ENCODE measurements at places on chromosomes 3 and 15.

DNA sequence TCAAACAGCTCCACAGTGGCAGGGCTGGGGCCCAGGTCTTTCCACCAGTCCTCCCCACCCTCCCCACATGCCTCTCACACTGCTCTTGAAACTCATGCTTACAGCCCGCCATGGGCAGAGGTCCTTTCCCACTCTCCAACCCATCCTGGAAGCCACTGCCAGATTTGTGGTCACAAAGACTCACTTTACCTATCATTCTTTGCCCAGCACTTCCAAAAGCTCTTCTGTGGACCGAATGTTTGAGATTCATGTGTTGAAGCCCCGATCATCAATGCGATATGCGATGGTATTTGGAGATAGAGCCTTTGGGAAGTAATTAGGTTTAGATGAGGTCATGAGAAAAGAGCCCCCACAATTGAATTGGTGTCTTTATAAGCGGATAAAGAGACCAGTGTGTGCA, 247.8 kb downstream of the VPS13C start:
- no peak for DNase-seq

DNA sequence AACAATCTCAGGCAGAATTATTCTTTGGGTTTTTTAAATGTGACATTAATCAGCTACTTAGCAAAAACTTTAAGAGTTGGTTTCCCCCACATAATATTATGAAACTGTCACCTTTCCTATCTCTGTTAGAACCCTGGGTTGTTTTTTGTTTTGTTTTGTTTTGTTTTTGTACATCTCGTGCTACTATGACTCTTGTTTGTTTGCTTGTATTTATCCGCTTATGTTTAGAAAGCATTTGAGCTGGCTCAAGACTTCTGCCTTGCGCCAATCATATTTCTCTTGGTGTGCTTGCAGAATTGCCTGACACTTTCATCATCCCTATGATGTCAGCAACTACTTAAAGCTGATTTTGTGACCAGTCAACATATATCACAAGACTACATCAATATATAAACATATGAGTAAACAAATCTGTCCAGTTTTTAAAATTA, 116.9 kb downstream of the DCLK3 start:
- no peak for DNase-seq

DNA sequence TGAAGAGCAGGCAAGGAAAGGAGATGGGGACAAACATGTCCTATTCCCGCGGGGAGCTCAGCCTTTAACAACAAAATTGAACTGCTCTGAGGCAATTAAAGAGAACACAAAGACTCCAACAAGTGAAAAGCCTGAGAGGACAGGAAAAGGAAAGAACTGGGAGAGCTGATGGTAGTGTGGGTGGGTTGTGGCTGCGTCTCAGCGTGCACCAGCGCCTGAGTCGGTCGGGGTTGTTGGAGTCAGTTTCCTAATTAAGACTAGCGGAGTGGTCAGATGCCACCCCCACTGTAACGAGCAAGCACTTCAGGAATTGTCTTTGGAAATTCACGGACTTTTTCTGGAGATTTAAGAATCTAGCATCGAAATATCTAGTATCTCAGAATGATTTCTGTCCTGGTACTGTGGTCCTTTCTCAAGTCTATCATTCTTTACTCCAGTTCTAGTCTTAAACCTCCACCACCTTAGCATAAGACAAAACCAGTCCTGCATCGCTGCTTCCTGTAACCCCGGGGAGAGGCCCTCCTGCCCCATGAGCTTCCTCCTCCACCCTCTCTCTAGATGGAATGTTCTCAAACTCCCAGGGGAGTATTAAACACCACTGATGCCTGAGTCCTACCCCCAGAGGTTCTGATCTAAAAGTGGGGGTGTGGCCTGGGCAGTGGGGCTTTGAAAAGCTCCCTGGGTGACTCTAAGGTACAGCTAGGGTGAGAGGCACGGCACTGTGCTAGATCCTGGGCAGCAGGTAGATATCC, 104.0 kb downstream of the CYP19A1 start:
- no peak for DNase-seq

GRCh38 chr3:60081381-60082095, 1031.7 kb upstream of the CFAP20DC start:
- no peak for DNase-seq

GRCh38 chr15:41934843-41935242, 37.5 kb downstream of the EHD4 start:
- DNase-seq: no peak

DNA sequence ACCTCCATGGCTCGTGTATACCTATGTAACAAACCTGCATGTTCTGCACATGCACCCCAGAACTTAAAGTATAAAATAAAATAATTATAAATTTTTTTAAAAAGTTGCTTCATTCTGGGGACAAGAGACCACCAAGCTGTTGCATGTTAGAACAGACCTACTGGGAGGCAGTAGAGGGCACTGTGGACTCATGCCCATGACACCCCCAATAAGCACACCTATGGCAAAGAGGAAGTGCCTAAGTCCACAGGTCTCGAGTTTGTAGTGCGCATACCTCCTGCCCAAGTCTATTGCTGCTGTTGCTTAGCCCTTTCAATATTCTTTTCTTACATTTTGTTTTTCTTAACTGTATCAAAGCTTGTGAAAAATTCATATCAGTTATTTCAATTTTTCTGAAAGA, 267.9 kb upstream of the THBS1 start:
- no peak for DNase-seq

- DNase-seq: no peak
Observed at GRCh38 chr15:63234451-63234870, 42.9 kb upstream of the APH1B start.

- no peak for DNase-seq
Observed at GRCh38 chr15:95277266-95277665, 1045.9 kb downstream of the MCTP2 start.

- DNase-seq: no peak
Observed at GRCh38 chr3:3817865-3818264, 18.6 kb downstream of the LRRN1 start.

DNA sequence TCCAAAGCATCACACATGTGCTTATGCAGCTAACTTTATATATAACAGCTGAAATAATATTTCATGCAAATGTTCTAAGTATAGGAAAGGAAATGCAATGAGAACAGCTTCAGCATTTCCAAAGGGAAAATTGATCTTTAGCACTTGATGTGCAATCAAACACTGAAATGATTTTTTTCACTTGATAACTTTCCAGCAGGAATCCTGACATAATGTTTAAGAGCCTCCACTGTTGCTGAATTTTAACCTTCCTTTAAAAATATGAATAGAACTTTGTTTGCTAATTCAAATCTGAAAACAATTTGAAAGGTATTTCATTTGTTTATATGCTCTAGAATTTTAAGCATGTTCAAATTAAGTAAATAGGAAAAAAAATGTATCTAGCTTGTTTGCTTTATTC, 96.9 kb upstream of the STRIT1 start:
- no peak for DNase-seq

- no peak for DNase-seq
Observed at GRCh38 chr3:174812172-174812862, 46.8 kb upstream of the NAALADL2 start.

- no peak for DNase-seq
Observed at GRCh38 chr3:79414806-79415205, 353.0 kb downstream of the ROBO1 start.

GRCh38 chr15:65869954-65870871, 922 bp downstream of the RAB11A start:
- DNase-seq: no peak

DNA sequence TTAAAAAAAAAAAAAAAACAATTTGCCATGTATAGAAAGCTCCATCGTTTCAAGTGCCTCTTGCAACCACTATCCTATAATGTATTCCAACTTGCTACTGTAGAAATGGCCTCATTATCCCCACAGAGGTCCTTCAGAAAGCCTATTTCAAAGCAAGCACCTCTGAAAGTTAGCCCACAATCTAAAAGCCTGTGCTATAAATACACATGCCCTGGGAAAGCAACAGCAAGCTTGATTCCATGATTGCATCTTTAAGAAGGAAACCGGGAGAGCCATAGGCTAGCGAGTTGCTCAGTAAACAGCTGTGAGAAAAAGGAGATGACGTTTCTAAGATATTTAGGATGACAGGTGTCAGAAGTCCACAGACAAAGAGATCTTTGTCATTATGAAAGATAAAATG, 28.3 kb downstream of the TAFA4 start:
- no peak for DNase-seq

GRCh38 chr3:58617338-58617761, 40.2 kb upstream of the FAM107A start:
- DNase-seq: no peak

- no peak for DNase-seq
Observed at GRCh38 chr3:29420106-29420505, 139.2 kb downstream of the RBMS3 start.

GRCh38 chr3:2948882-2949281, 161.3 kb downstream of the IL5RA start:
- no peak for DNase-seq

GRCh38 chr3:4780545-4780957, 198.7 kb upstream of the BHLHE40 start:
- DNase-seq: no peak

- DNase-seq: no peak
Observed at GRCh38 chr3:42804831-42805132, 492 bp upstream of the HIGD1A start.

- DNase-seq: no peak
Observed at GRCh38 chr3:81585937-81586336, 175.5 kb downstream of the GBE1 start.

DNA sequence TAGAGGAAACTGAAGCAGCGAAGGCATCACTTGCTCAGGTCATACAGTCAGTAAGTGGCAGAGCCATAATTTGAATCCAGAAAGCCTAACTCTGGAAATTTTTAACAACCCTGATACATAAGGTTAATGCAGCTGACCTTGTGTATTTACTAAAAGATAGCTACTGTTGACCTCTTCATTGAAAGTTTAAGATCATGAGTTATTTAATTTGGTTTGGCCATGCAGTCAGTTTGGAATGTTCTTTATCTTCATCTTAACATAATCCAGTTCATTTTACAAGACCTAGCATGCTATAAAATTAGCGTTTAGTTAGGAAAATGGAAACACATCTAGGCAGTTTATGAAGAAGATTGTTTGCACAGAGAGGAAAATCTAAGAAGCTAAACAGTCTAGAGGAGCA, 240.9 kb downstream of the RBMS3 start:
- no peak for DNase-seq

GRCh38 chr3:66738625-66739365, 238.0 kb upstream of the LRIG1 start:
- no peak for DNase-seq

- DNase-seq: no peak
Observed at GRCh38 chr3:114356525-114356924, 62.7 kb downstream of the TIGIT start.

DNA sequence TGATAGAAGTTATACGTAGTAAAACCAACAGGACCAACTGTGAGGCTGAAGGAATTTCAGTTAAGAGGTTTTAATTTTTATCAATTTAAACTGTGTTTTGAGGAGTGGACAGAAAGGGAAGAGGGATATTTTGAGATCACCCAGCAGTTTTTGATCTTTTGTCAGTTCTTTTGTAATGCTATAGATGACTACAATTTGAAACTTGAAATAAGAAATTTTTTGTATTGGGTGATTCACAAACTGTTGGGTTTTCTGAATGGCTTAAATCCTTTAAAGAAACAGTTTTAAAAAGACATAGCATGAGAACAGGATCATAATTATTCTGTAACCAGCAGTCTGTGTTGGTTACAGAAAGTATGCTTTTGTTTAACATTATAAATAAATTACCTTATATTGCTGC, 67.4 kb downstream of the TCF12 start:
- no peak for DNase-seq

GRCh38 chr3:152499791-152500385, 231.2 kb downstream of the MBNL1 start:
- no peak for DNase-seq

- no peak for DNase-seq
Observed at GRCh38 chr15:38300395-38300794, 47.8 kb downstream of the SPRED1 start.

DNA sequence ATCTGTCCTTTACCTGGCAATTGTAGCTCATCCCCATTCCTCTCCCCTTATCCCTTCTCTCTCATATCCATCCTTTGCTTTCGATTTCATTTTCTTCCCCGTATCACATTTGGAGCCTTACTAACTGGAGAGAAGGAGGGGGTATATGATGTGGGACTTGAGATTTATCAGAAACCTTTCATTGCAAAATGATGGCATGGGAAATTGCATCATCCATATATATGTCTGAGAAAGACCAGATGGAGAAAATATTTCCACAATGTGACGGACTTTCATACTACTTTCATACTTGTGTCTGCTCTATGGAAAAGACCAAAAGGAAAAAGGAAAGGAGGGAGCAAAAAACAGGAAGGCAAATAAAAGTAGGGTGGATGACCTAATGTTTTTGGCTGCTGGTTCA, 675.2 kb downstream of the AGBL1 start:
- no peak for DNase-seq

DNA sequence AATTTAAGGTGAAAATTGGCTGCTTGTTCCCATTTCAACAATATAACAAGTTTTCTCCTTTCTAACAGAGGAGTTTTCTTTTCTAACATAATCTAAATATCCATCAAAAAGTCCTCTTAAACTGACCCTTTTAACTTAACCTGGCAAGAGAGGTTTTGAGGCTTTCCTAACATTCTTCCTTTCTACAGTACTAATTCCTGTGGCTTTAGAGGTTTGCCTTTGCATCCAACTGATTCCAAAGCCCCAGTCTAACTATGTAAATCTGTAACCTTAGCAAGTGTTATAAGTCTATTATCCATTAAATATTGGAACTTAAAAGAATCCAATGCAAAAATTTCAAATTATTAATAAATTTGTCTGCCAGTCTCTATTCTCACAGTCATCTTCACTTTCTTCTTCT, 134.1 kb downstream of the ISL2 start:
- no peak for DNase-seq

DNA sequence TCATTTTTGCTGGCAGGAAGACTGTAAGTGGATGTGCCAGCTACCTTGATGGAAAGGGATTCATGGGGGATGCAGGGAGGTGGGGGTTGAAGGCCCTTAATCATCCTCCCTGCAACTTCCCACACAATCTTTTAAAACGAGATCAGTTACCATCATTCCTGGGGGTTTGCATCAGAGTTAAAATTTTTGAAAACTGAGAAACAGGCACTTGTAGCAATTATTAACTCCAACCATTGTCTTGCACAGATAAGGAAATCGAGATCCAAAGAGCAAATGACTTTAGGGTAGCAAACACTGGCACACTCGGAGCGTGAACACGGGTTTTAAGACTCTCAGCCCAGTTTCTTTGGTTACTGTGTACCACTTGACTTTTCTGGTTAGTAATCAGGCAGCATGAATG, 41.9 kb downstream of the GPD1L start:
- DNase-seq: no peak

DNA sequence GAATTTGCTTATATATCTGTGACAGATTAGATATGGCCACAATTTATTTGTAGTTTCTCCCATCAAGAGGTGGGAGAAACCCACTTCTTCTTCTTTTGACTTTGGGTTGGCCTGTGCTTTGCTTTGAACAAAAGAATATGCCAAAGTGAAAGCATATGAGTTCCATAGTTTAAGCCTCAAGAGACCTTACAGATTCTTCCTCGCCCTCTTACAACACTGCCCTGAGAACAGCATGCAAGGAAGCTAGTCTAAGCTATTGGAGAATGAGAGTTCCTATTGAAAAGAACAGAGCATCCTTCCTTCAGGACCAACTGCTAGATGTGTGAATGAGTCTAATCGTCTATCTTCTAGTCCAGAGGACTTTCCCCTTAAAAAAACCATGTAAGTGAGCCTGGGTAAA, 394.8 kb downstream of the TUSC7 start:
- DNase-seq: no peak

- no peak for DNase-seq
Observed at GRCh38 chr3:129039271-129040038, 21.1 kb upstream of the GP9 start.

Data from cortex of kidney (tissue), 1 donor.